ENCODE measurements at places on chromosomes 5 and 9.

DNA sequence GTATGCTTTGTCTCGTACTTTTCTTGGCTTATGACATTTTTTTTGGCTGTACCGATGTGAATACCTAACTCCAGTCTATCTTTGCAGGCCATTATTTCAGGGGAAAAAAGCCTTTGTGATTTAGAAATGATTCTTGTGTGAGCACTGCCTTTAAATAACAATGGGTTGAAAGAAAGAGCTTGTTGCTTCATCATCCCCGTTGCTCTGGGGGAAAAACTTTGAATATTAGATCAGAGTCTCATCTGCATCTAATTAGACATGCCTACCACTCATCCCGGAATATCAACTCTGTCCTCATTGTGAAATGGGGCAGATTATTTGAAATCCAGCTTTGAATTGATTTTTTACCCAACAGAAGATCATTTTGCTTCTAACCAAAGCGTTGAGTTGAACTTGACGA, 13.5 kb downstream of the CXCL14 start:
- DNase-seq = no peak

DNA sequence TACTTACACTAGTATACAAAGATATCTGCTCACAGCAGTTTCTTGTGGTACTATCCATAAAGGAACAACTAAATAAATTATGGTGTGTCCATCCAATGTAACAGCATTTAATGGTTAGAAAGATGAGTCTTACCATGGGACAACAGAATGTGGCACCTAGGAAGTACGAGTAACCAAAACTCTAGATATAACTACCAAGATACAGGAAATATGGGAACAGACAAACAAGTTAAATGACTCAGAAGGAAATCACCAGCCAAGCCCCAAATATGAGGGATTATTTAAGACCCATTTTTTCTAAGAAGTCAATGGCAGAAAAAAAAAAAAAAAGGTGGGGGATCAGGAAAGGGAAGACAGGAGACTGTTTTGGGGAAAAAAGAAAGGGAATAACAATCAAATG, 294.8 kb downstream of the PRELID2 start:
- no peak for DNase-seq

DNA sequence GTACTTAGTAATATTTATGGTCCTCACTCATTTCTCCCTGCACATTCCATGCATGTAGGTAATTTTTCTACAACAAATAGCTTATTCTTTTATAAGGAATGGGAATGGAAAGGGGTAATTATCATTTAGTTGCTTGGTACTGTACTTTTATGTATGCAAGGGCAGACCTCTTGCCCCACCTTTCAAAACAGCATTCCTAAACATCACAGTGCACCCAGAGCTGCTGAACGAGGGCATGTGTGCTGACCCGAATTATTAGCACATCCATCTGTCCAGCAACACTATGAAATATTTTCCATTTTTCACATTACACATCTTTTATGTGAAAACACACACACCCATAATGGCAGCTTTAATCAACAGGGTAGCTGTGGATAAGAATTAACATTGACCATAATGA, 228.6 kb upstream of the ARRDC3 start:
- no peak for DNase-seq

- DNase-seq = no peak
Observed at GRCh38 chr9:76414661-76415060, 20.4 kb upstream of the RFK start.

- no peak for DNase-seq
Observed at GRCh38 chr5:142984011-142984410, 213.8 kb downstream of the ARHGAP26 start.

- no peak for DNase-seq
Observed at GRCh38 chr9:28092981-28093936, 520.0 kb upstream of the C9orf72 start.

- no peak for DNase-seq
Observed at GRCh38 chr5:168889039-168889438, 309.9 kb upstream of the PANK3 start.

- no peak for DNase-seq
Observed at GRCh38 chr5:169116961-169117461, 183.9 kb downstream of the SLIT3 start.

DNA sequence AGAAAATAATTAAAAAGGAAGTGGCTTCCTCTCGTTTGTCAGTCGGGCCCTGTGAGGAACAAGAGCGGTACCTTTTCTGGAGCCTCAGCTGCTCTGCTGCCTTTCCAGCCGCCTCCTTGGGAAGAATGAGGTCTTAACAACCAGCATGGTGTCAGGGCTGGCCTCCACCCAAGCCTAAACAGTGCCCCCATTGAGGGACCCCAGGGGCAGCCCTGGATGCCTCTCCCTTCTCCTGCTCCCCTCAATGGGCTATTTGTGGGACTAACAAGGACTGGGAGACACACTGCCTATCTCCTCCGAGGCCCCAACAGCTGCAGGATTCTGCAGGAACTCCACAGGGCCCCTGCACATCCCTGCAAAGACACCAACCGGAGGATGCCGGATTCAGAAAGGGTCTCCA, 155.4 kb upstream of the MAP3K1 start:
- DNase-seq = peak; percentile 75

DNA sequence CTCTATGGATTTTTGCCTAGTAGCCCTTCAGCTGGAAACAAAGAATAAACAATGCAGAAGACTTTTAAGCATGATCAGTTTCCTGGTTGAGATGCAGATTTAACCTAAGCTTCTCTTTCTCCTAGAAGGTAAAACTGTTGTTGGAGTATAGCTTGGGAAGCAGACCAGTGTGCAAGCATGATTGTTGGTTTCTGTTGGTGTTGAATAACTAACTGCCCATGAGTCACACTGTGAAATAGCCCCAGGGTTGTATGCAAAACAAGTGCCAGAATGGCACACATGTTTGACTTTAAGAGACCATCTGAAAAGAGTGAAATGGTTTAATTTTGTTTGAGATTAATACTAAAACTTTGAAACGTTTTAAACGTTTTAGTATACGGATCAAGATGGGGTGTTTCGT, 227.1 kb downstream of the ARHGEF28 start:
- DNase-seq = no peak

- peak; percentile 32 for DNase-seq
Observed at GRCh38 chr5:10111571-10111970, 138.1 kb downstream of the ATPSCKMT start.

- DNase-seq = no peak
Observed at GRCh38 chr5:72228960-72229359, 91.1 kb downstream of the MRPS27 start.

DNA sequence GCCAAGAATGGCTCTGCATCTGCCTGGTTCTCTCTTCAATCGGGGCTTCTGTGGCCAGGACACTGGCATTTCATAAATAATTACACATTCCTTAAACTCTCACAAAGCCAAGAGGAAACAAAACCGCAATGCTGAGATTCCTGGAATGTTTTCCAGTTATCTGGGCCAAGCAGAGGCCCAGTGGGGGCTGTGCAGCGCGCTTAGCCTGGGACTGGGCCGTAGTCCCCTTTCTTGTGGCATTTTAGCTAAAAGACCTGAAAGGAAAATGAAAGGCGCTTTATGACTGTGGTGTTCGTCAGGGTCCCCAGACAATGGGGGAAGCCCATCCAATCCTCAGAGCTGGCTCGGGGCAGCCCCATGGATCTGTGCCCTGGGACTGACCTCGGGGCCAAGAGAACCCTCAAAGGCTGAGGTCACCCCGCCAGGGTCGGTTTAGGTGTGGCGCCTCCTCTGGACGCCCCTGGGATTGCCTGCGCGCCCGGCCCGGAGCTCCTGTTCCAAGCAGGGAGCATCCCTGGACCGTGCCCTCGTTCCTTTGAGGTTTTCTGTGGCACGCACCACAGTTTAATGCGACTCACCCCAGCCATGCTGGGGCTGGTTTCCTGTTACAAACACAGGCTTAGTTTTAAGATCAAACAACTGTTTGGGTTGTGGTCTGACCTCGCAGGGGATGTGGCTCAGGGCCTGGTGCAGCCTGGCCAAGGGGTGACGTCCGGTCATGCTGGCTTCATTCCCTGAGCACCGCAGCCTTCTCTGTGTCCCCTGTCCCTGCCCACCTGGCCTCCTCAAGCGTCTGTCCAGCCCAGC, 51.5 kb upstream of the NKD2 start:
- no peak for DNase-seq

- DNase-seq = no peak
Observed at GRCh38 chr5:152864991-152865390, 459.9 kb upstream of the NMUR2 start.

DNA sequence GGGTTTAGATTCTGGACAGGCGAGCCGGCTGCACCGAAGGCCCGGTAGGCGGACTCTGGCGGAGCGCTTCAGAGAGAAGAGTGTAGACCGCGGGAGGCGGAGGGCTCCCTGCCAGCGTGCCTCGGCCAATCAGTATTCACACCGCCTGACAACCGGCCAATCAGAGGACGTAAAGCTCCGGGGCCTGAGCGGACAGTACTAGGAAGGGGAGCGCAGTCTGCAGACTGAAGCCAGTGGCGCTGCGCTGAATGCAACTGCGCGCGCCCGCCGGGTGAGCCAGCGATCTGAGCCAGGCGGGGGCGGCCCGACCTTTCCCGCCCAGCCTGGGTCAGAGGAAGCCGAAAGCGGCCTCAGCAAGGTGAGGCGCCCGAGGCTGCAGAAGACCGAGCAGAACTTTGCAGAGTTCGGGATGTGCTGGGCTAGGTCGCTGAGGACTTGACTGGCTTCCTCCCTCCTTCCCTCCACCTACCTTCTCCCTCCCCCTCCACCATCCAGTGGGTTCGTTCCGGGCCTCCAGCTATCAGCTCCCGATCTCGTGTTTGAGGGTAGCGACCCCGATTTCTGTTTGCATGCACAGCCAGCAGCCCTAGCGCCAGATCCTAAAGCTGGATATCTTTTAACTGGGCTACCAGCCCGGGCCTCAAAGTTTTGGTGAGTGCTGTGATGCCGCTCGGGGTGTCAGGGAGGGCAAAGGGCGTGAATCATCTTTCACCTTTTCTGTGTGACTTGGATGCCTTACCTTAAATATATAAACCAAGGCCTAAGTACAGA, at the start of gene DMRT2:
TSS of gene DMRT2 (plus strand) at position 233 of the 771 bp plus-strand sequence. CDS start 1,257 bp downstream, outside the sequence.
- DNase-seq = peak; percentile 90

DNA sequence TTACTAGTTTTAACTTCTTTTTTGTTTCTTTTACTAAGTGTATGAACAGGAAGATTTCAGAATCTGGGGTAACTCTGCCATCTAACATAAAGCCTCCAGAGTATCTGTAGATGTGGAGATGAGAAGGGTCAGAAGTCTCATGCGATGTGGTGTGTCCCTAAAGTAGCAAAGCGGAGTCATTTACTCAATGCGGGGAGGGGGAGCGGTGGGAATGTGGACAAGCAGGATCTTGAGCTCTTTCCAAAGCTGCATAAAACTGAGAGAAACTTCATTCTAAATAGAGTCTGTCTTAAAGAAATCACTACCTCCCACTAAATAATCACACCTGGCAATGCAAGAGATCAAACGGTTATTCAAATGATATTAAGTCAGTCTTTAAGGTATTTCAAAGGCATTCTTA, 92.4 kb downstream of the MED27 start:
- no peak for DNase-seq

DNA sequence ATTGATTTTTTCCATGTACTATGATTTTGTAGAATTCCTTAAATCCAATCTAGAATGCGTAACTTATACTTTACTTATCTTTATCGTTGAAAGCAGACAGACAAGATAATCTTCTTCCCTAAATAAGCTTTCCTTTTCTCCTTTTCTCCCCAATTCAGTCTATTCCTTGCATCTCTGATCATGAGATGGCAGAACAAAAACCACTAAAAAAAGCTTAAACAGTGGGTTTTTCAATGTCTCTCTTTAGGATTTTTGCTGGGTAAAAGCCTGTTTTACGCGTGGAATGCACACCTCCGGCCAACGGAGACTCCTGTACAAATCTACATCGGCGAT, 755 bp downstream of the CDKN2B start:
- no peak for DNase-seq

GRCh38 chr5:160089531-160089930, 29.7 kb downstream of the PWWP2A start:
- DNase-seq = no peak

- no peak for DNase-seq
Observed at GRCh38 chr9:29945012-29945411, 2371.7 kb upstream of the C9orf72 start.

GRCh38 chr5:79630444-79630843, 18.2 kb downstream of the TENT2 start:
- no peak for DNase-seq

DNA sequence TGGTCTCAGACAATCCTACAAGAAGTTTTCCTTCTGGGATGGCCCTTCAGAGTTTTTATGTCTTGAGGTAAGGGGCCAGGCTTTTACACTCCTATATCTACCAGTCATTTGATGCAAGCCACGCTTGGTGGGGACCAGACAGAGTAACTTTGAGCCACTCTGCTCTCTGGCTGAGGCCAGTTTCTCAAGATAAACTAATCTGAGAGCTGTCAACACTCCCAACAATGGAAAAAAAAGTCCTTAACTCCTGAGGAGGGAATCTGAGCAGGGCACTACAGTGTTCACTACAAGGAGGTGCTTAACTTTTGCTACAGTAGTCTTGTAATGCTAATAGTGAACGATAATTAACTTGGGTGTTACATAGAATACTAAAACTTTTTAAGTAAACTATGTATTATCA, 62.7 kb downstream of the MRPS30 start:
- DNase-seq = no peak

- DNase-seq = no peak
Observed at GRCh38 chr9:35002623-35003022, 13.1 kb downstream of the DNAJB5 start.

GRCh38 chr5:76337953-76338451, 65.1 kb upstream of the IQGAP2 start:
- no peak for DNase-seq

DNA sequence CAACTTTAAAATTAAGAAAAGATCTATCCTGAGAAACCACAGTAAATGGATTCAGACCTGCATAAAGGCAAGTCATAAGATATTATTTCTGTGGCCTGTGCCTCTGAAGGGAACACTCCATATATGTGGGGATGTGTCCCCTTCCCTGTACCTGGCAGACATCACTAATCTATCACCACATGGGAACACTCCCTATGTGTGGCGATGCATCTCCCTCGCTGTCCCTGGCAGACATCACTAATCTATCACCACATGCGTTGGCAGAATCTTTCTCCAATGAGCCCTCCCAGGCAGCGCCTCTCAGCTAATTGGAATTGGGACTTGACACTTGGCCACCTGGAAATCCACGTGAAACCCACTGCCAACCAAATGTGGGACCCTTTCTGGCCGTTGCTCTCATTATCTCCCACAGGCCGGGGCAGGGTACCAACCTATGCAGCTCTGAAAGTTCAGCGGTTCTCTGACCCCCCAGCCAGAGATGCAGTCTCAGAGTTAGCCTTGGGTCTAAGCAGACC, 25.2 kb upstream of the ASS1 start:
- no peak for DNase-seq

GRCh38 chr9:123468541-123468940, 112.5 kb downstream of the CRB2 start:
- DNase-seq = no peak

DNA sequence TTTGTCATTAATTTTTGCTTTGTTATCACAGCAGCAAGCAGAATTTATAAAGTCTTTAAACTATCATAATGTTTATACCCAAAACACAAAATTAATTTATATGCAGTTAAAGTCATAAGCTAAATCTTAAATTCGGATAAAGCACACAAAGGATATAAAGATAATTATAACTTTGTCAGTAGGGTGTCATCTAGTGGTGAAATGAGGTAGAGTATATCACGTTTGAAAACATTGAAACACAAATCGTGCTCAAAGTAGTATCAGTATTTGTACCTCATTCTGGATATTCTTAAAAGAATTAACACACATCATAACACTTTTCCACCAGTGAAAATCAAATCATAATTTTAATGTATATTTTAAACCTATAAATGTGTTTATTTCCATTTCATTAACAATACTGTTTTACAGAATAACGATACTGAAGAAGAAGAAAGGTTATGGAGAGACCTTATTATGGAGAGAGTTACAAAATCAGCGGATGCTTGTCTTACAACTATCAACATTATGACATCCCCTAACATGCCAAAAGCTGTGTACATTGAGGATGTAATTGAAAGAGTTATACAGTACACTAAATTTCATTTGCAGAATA, 129.5 kb downstream of the NIPBL start:
- peak; percentile 52 for DNase-seq
